Activated CD8-positive, alpha-beta T cell treated with anti-CD3 and anti-CD28 coated beads, Interleukin-2, amount 10 ng/mL, durations not matched to agents 7 days and 5 days (primary cell): ENCODE measurements at places on chromosomes 2 and 18.

- no peak for DNase-seq
Observed at GRCh38 chr18:27762054-27762453, 414.9 kb downstream of the CDH2 start.

DNA sequence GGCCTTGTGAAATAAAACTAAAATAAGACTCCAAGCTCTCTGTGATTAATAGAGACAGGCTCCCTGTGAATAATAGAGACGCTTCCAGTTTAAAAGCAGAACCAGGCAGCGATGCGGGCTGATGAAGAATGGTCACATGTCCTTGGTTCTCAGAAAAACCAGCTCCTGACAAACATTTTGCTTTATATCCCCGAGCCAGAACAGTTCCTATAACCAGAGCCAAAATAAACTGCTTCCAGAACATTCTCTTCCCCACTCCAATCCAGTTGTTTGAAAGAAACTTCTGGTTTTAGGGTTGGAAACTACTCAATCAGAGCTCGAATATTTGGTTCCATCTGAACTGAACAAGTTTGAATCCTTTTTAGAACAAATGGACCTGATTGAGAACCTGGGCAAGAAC is 213.7 kb downstream of the TSN start:
- DNase-seq: no peak

DNA sequence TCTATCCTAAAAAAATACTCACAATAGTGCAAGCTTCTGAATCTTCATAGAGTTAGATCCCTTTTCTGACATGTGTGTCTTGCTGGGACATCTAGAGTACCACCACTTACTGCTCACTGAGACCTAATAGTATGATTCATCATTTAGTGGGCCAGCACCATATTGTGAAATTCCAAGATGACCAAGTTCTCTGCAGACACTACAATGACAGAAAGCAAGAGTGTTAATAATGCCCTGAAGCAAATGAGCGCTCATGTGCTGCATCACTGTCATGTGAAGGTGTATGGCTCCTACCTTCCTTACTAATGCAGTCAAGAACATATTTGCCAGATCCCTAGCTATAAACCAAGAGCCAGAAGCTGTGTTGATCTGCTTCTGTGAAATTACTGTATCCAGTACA is 606.2 kb upstream of the NXPH2 start:
- no peak for DNase-seq

GRCh38 chr2:7899923-7900322 is 781.9 kb upstream of the ID2 start:
- no peak for DNase-seq

DNA sequence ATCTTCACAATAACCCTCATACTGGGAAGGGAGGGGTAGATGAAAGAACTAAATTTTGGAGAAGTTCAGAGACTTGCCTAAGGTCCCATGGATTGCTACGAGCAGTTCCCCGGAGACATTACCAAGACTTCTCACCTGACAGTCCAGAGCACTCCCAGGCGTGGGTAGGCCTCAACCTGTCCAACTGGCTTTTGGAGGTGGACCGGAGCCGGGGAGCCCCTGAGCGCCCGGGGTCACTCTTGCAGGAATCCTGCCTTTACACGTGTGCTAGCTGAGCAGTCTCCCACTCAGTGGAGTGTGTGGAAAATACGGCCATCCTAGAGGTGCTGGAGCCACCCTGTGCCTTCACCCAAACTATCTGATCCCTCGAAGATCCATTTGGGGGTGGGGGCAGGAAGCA is 8.0 kb downstream of the POMC start:
- no peak for DNase-seq

- DNase-seq: no peak
Observed at GRCh38 chr2:113376253-113376912, 61.1 kb upstream of the ZNG1B start.

GRCh38 chr2:25996844-25997243 is 14.5 kb upstream of the KIF3C start:
- DNase-seq: no peak

DNA sequence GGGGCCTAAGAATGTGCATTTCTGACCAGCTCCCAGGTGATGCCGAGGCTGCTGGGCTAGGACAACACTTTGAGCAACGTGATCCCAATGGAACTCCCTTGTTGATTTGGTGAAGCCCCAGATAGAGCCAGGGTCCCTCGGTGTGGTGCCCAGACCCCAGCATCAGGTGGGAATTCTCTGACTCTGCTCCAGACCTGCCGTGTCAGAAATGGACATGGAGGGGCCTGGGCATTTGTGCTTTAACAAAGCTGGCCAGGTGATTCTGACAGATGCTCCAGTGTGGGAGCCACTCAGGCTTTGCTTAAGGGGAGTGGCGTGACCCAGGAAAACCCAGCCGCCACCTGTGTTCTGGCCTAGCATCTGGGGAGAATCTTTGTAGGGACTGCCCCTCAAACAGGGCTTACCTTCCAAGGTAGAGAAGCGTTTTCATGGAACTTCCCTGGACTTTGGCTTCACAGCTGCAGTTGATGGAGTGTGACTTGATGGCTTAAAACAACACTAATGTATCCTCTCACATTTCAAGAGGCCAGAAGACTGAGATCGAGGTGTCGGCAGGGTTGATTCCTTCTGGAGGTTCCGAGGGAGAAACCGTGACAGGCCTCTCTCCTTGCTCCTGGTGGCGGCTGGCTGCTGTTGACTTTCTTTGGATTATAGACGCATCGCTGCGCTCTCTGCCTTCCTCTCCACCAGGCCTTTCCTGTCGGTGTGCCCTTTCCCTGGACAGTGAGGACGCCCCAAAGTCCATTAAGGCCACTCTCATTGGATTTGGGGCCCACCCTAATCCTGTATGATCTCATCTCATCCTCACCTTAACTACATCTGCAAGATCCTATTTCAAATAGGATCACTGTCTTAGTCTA is 57.0 kb upstream of the HDAC4 start:
- DNase-seq: no peak

GRCh38 chr2:119407430-119408220 is 24.0 kb upstream of the TMEM37 start:
- peak; percentile 38 for DNase-seq

DNA sequence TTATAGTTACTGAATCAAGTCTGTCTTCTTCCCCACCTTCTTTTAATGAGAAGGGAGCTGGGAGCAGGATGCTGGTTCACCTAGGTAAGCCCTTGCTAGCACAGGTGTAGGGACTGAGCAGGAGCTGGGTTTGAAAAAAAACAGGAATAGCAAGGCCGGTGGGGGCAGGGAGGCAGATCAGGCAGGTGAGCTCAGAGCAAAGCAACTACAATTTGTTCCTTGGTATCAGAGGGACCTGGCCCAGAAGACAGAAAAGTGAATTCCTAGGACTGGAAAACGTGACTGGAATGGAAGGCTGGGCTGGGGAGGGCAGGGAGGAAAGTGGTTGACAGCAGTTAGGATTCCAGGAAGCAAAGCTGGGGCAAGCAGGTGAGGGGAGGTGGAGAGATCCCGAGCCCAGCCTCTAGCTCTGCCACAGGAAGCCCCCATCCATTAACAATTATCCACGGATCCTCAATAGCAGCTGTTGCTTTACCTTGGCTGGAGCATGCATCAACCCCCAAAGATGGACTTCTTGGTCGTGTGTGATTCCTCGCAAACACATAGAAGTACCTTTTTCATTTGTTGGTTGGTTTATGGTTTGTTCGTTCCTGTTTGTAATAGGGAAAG is 118.4 kb downstream of the LNPK start:
- no peak for DNase-seq

GRCh38 chr2:234630801-234631261 is 133.9 kb upstream of the ARL4C start:
- DNase-seq: no peak

GRCh38 chr2:38098421-38099098 is 22.6 kb upstream of the CYP1B1 start:
- no peak for DNase-seq

GRCh38 chr18:51097021-51097822 is 67.2 kb downstream of the SMAD4 start:
- no peak for DNase-seq

- DNase-seq: no peak
Observed at GRCh38 chr2:204353823-204354222, 191.5 kb upstream of the PARD3B start.

GRCh38 chr2:199955007-199955338 is 318 bp downstream of the TYW5 start:
- DNase-seq: no peak

- DNase-seq: no peak
Observed at GRCh38 chr18:48270929-48271328, 138.3 kb downstream of the ZBTB7C start.

GRCh38 chr2:30147196-30147714 is 448 bp downstream of the YPEL5 start:
- peak; percentile 27 for DNase-seq

DNA sequence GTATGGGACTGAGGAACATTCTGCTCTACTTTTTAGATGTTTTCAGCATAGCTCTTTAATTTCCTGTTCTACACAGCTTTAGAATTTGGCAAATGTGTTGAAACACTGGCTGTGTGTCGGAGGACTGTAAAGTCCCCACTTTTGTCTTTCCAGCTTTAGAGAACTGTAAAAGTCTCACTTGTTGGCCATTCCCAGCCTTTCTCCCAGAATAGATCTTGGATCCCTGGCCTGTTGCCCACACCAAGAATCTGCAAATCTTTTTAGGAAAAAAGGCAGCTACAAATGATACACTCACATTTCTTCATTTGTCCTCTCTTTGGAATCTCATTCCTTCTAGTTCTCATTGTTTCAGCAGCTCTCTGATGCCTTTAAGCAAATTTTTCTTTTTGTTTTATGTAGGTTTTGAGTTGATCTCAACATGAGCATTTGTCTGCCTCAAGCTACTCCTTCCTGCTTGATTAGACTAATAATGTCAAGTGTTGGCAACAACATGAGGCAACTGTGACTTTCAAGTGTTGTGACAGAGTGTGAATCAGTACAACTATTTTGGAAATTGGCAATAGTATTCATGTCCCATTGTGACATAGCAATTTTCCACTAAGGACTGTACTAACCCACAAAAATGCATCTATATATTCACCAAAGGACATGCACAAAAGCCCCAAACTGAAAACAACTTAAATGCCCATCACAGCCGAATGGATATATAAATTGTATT is 610.8 kb downstream of the EPHA4 start:
- DNase-seq: no peak

DNA sequence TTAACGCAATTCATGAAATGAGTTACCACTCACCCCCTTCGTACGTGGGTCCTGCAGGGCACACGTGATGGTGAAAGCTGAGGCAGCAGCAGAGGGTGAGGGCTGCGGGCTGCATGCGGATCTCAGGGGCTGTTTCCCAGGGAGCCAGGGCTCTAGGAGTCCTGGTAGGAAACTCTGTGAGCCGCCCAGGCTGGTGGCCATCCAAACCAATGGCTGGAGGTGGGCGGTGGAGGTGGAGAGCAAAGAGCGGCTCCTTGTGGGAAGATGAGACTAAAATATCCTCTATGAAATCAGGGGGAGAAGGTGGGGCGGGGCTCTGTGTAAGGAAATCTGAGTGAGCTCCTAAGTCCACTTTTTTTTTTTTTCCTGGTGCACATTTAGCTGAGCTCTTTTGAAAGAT is 120.1 kb upstream of the SLC1A4 start:
- no peak for DNase-seq

DNA sequence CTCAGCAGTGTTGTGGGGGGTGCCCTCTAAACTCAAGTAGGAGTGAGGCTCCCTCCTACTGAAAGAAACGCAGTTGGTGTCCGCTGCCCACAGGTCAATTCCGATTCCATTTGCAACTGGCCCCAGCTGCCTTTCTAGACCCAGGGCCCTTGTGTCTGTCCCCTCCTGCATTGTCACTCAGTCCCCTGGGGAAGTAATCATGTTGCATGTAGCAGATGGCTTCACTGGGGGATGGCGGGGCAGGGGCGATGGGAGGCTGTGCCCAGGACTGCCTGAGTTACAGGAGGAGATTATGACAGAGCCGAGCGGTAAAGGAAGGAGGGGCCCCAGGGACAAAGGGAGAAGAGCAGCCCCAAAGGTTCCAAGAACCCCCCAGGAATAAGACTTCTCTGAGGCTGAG is 62.5 kb upstream of the SH3RF3 start:
- no peak for DNase-seq

DNA sequence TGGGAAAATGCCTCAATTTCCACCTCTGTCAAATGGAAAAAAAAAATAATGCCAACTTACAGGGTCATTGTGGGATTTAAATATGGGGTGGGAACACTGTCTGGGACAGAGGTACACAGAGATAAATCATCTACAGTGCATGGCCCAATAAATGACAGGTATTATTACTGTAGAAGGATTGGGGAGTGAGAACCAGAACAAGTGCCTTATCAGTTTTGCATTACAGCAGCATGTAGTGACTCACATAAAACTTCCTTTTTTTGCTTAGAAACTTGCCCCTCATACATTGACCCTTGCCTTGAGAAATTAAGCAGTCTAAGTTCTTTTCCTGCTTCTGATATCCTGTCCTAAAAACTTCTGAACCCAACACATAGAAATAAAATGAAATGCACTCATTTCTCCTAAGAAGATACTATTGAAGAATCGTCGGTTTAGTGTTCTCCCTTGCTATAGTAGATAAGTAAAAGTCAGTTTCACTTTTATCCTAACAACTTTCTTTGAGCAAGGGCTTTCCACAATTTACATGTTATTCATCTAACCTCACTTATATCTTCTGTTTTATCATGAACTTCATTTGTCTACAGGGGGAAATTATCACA is 121.0 kb upstream of the HAAO start:
- no peak for DNase-seq
